ENCODE measurements at places on chromosomes 11 and 22.

DNA sequence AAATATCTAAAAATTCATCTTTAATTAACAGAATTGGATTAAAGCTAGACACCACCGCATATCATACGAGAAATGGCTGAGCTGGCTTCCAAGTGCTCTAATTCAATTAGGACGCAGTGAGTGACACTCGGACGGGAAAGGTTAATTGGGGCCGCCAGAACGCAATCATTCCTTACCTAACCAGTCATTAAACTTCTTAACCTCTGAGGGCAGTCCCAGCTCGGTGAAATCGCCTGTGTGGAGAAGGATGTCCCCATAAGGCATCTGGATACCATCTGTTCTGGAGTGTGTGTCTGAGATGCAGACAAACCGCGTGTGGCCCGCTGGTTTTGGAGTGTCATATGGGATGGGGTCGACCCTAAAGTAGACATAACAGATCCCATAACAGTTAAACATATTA is 50.3 kb downstream of the MPPED2 start:
- no peak for DNase-seq

- DNase-seq = no peak
Observed at GRCh38 chr11:100778166-100778785, 91.2 kb downstream of the ARHGAP42 start.

- DNase-seq = no peak
Observed at GRCh38 chr22:19960491-19961200, 19.0 kb upstream of the TXNRD2 start.

DNA sequence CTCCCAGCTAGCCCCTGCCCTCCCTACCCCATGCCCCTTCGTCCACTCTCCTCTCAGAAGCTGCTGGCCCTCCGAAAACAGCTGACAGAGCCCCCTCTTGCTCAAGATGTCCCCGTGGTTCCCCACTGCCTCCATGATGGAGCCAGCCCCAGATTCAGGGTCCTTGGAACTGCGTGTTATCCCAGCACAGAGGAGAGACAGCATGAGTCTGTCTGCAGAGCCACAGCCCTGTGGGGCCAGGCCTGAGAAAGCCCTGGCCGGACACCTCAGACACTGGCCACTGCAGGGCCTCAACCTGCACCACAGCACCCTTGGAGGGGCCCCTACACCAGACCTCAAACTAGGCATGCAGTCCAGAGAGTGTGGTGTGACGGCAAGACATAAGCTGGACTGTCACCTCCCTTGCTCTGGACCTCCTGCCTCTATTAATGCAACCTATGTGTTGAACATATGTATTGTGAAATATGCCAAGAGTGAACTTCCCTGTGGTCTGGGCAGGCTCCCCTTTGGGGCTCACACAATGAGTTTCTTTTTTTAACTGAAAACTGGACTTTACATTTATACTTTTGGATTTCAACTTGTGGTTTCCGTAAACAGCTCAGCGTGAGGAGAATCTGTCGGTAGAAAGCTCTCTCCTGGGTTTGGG is 9.6 kb downstream of the PNPLA5 start:
- DNase-seq = no peak

DNA sequence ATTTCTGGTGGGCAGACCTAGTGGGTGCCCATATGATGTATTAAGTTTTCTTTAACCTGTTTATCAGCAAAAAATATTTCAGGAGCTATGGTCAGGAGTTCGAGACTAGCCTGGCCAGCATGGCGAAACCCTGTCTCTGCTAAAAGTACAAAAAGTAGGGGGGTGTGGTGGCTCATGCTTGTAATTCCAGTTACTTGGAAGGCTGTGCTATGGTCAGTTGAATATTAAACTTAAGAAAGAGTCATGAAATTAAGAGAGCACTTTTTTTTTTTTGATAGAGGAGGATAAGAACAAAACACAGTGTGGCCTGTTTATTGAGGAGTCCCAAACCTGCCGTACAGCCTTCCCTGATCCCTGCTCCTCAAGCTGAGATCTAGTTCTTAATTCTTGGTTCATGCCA is 29.8 kb downstream of the OR6Q1 start:
- no peak for DNase-seq

DNA sequence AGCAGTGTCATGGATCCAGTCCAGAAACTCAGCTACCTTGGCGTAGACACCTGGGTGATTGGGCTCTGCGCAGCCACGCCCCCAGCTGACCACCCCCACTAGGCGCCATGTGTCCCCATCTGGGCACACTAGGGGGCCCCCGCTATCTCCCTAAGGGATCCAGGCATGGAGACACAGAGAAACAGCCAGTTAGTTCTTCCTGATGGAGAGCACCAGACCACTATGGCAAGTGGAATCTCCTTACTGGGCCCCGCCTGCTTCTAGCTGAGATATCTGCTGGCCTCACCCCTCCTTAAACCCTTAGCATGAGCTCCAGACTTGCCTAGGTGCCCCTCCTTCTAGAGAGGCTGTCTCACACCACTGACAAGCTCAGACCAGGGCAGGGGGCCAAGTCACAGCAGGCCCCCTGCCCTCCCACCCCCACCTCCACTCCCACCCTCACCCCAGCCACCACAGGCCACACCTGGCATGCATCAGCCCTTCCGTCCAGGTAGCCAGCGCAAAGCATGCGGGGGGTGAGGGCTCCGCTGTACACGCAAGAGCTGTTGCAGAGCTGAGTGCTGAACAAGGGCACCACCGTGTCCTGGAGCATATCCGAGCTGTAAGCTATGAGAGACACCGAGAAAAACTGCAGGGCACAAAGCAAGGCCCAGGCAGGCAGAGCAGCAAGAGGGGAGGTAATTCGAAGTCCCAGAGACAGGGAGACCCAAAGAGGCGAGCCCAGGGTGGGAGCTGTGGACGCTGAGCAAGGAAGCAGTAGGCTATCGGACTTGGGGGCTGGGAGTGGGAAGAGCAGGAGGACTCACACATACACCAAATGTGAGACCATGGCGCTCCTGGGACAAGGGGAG is 16.1 kb downstream of the TMPRSS5 start:
- peak; percentile 34 for DNase-seq

DNA sequence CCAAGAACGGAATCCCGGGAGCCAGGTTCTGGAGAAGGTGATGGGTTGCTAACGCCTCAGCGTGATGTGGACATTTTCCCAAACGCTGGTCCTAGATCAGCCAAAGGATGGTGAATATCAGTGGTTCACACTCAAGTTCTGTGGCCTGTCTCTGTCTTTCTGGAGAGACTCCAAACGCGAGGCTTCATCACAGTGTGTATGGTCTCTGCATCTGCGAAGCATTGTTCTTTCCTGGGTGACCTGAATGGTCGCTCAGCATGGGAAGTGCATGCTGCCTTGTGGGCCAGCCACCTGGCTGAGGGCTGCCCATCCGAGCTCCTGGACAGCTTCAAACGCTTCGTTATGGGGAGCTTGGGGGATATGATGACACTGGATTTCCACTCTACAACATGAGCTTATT is 810.0 kb downstream of the TBC1D22A start:
- DNase-seq = no peak

GRCh38 chr11:85718991-85719807 is 33.2 kb upstream of the CCDC89 start:
- DNase-seq = peak; percentile 99

DNA sequence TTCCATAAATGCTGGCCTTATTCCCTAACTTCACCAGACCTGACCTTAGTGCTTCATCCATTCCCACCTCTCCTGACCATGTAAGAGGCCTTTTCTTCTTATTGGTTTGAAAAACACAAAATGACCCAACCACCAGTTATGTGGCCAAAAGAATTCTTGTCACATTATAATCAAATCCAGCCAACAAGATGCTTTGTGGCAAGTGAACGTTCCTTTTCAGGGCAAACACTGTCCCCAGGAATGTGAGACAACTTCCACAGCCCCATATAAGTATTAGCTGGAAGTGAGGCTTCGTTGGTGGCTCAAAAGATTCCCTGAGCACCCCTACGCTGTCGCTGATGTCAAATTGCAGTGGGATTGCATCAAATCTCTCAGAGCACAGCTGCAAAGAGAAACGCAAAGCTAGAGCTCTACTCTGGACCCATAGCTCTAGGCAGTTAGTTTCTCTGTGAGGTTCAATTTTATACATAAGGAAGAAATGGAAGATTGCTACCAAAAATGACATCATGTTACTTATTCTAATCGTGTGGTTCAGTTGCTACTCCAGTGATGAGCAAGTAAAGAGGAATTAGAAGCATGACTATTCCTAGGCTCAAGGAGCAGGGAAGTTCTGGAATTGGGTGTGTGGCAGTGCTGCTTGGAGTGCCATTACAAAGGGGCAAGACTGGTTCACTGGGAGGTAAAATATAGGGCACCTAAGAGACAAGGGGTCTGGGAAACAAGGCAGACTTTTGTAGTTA is 26.1 kb downstream of the GLYATL1 start:
- no peak for DNase-seq

- no peak for DNase-seq
Observed at GRCh38 chr22:22604326-22605073, 39.9 kb upstream of the GGTLC2 start.

GRCh38 chr11:103413266-103413888 is 304.2 kb downstream of the DYNC2H1 start:
- no peak for DNase-seq

DNA sequence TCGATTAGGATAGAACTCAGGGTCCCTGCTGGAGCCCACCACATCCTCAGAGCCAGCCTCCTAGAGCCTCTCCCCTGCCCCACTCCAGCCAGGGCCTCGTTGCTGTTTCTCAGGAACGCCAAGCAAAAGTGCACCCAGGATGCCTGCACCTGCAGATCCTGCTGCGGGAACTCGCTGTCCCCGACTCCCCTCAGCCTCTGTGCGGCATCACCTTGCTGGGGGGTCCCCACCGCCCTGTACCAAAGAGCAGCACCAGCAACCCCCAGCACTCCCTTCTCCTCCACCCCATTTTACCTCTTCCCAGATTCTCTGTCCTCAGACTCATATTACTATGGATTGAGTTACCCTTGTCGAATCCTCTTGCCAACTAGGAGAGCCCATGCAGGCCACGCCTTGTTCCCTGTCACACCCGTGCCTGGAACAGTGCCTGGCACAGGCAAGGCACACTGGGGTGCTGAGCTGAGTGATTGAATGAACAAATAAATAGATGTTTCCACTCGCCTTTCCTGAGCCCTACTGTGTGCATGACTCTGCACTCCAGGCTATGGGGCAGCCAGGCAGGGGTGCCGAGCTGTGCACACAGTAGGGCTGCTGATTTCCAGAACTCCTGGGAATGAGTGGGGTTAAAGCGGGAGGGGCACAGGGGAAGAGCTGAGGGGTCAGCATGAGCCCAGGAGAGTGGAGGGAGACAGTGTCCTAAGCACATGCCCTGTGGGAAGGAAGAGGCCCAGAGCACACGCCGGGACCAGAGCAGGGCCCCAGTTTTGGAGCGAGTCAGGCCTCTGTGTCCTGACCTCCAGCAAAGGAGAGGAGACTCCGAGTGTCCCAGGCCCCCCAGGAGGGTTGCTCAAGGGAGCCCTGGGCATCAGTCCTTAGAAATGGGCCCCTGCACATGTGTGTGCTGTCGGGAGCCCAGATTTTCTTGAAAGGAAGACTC is 44.3 kb downstream of the LINC01488 start:
- DNase-seq = no peak

DNA sequence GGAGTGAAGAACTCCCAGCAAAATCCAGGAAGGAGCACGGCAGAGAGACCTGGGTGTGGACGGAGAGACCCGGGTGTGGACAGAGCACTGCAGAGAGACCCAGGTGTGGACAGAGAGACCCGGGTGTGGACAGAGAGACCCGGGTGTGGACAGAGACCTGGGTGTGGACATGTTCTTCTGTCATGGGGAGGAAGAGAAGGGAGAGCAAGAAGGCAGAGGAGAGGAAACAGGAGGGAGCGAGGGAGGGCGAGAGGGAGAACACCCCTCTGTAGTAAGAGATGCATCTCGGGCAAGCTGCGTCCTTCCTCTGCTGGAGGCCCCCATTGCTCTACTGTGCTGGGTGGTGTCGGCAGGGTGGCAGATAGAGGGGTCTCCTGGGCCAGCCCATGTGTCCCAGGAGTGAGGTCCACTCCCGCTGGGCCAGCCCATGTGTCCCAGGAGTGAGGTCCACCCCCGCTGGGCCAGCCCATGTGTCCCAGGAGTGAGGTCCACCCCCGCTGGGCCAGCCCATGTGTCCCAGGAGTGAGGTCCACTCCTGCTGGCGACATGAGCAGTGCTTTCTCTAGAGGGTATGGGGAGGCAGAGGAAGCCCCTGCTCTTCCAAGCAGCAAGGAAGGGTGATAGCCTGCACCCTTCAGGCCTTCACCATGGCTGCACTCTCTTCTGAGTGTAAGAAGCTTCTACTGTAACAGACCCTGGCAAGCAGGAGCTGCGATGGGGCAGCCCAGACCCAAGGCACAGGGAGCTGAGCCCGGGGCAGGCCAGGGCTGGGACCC is 934.2 kb downstream of the BRD1 start:
- DNase-seq = no peak

DNA sequence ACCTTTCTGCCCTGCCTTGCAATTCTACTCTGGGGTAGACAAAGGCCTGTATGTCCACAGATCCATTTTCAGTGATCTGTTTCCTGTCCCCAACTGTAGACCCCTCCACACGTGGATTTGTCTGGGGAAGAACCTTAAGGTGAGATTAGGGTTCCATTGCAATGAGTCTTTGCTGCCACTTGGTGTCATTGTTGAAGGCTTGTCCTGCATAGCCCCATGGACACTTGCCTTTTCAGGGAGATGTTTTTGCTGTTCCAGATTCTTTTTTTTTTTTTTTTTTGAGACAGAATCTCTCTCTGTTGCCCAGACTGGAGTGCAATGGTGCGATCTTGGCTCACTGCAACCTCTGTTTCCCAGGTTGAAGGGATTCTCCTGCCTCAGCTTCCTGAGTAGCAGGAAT is 21.8 kb downstream of the SERPING1 start:
- no peak for DNase-seq

All from NCI-H226 (cell line).